ENCODE measurements at places on chromosomes 1 and 21.

DNA sequence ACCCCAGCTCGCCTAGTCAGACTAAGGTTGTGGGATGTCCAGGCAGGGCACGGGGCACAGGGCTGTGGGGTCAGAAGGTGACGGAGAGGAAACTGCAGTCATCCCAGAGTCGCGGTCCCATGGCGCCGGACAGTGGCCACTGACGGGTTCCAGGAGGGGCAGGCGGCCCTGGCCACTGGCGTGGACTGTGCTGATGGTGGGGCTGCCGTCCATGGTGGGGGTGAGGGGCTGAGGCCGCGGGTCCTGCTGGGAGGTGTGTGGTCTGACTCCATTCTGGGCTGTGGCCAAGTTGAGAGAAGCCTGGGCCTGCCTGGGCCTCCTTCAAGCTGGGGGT lies 32.0 kb downstream of the PCNT start:
- DNase-seq: no peak

- DNase-seq: no peak
These were observed 101.8 kb upstream of the ARTN start for GRCh38 chr1:43831851-43832250.

GRCh38 chr1:212286556-212287131 lies 1.4 kb downstream of the PPP2R5A start:
- DNase-seq: no peak

- peak; percentile 82 for DNase-seq
These were observed 18.0 kb downstream of the BMP8A start for GRCh38 chr1:39509360-39510009.

DNA sequence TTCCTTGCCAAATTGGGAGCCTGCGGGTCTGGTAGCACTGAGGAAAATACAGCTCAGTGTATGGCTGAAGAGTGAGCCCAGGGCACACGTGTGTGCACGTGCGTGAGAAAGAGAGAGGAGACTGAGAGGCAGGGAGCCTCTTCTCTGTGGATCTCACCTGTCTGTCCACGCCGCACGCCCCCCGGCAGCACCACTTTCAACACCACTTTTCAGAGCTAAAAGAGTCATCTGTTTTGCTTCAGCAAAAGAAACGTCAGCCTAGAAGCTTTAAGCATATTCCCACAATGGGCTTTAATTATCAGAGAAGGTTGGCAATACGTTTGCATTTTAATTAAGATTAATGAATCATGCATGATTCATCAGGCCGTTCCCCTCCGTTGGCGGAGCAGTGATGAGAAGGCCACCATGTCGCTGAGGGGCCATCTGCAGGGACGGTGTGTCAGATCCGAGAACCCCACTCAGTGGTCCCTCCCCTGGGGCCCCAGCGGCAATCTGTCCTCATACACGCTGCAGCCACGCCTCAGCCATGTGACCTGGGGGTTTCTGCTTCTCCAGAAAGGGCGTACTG lies 56.8 kb downstream of the SIK1 start:
- DNase-seq: no peak

DNA sequence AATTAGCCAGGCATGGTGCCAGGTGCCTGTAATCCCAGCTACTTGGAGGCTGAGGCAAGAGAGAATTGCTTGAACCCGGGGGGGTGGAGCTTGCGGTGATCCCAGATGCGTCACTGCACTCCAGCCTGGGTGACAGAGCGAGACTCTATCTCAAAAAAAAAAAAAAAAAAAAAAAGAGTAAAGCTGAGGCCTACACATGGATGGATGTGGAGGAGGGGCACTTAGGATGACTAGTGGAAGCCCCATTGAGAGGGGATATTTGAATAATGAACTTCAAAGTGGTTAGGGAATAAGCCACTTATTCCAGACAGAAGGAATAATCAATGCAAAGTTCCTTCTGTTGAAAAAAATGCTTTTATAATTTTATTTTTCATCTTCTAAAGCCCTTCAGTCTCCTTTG lies 51.4 kb downstream of the PTBP2 start:
- DNase-seq: no peak

DNA sequence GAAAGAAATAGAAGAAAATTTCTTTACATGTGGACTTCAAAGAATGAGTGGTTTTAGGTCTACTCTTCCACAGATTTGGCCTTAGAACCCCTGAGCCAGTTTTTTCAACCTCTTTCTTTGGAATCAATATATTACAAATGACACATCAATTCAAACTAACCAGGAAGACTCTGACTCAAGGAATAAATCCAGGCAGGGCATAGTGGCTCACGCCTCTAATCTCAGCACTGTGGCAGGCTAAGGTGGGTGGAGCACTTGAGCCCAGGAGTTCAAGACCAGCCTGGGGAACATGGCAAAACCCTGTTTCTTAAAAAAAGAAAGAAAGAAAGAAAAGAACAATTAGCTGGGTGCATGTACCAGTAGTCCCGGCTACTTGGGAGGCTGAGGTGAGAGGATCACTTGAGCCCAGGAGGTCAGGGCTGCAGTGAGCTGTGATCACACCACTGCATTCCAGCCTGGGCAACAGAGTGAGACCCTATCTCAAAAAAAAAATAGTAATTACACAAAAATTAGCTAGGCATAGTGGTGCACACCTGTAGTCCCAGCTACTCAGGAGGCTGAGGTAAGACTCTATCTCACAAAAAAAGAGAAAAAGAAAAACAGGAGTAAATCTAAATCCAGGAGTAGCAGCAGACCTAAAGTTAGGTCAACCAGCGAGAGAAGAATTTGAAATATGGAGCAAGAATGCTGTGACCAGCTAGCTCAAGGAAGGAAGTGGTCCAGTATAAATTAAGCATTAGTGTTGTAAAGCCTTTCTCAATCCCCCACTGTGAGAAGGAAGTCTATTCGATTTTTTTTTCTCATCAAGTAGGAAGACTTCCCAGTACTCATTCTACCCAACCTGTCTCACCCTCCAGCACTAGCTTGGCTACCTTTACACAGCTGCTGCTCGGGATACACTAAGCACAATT lies 1.9 kb downstream of the SORT1 start:
- no peak for DNase-seq

DNA sequence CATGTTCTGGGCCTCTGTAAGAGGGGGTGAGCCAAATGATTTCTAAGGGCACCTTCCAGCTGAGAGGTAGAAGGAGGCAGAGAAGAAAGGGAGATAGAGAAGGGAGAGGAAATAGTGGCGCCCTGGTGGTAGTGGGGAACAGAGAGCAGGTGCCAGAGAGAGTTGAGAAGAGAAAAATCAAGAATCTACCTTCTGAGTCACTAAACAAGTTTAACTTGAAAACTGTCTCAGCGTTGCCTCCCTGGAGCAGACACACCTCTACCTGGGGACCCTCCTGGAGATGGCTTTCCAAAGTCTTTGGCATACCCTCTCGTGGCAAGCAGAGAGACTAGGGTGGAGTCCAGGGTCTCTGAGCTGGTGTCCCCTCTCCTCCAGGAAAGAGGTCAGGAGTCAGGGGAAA lies 1.1 kb upstream of the SLC45A3 start:
- no peak for DNase-seq

DNA sequence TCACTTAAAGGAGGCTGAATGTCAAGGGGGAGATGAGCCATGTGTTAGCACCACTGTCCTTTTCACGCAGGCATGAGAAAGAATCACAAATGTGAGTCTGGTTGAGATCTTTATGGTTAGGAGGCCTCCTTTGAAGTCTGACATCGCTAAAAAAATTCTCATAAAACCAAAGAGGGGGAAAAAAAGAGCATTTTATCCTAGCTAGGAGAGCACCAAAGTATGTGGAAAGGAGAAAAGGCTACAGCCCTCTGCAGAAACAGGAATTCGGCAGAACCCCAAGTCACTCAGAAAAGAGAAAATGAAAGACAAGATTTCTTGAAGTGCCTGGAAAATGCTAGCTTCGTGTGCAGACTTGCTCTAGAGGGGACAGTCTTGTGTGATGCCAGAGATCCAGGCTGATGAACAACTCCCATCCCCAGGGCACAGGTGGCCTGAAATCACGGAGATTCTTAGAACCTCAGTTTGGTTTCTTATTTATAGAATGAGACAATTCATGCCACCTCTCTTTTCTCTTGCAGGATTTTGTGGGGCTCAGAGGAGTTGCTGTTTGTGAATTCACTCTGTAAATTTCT lies 61.5 kb downstream of the RUNX1 start:
- no peak for DNase-seq

DNA sequence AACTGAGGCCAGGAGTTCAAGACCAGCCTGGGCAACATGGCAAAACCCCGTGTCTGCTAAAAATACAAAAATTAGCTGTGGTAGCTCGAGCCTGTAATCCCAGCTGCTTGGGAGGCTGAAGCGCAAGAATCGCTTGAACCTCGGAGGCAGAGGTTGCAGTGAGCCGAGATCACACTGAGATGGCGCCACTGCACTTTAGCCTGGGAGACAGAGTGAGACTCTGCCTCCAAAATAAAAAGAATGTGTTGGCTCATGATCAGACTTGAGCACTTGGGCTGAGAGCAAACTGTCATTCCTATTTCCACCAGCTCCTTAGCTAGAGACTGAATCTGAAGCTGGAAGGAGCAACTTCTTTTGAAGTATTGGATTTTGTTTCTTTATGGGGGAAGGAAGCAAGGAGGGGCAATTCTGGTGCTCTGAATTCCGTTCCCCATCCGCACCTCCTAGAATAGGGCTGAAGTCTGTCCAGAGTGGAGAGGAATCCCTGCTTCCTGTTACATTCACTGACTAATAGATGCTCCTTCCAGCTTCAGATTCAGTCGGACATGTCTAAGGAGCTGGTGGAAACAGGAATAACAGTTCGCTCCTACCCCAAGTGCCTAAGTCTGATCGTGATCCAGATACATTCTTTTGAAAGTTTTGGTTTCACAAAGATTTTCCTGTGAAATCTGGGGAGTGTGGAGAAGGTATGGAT lies 3.8 kb downstream of the ZNF672 start:
- DNase-seq: no peak

GRCh38 chr1:43971336-43971980 lies 1.6 kb downstream of the DPH2 start:
- no peak for DNase-seq

- DNase-seq: no peak
These were observed 7.8 kb upstream of the P3R3URF start for GRCh38 chr1:46183926-46184557.

GRCh38 chr1:98949621-98950020 lies 55.0 kb downstream of the PLPPR5 start:
- DNase-seq: no peak

DNA sequence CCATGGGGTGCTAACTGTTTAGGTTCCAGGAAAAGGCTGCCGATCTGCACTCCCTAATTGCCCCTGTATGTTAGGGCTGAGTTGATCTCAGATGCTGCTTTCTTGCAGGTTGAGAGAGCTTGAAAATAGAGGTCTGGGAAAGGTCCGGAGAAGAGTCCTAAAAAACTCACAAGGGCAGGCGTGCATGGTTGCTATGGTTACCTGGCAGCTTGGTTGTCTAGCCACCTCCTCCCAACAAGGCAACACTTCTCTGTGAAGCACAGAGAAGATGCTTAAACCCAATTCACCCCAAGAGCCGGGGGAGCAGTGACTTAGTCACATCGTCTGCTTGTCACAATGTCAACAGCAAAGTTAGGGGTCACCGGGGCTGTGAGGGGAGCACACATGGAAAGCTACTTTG lies 31.0 kb upstream of the LRRC52 start:
- DNase-seq: no peak

DNA sequence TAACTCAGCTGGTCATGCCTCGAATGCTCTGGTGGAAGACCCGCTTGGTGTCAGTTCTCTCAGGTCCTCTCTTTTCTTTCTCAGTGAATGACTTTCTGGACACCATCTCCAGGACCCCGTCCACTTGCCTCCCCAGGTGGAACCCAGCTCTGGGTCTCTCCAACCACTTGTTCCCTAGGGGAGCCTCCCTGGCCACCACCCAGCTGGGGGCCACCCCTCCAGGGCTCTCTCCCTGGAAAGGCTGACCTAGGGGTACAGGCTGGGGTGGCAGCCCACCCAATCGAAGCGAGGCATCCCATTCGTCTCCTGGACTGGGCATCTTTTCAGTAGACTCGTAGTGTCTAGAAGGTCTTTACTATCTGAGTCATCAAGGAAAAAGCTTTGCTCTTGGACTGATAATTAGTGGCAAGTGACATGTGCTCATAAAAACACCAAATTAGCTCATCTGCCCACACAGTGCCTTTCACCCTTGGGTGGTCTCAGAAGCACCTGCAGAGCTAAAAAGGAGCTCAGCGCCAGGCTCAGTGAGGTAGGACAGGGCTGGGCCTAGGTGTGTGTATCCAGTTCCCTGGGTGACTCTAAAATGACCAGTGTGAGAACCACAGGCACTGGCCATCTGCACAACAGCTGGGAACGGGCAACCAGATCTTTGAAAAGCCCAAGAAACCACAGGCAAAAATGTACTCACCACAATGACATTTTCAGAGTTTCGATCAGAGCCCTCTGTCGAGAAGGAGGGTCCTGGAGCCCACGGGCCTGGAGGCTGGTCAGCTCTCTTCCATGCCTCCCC lies 2.4 kb upstream of the PDXK start:
- DNase-seq: peak; percentile 81

- no peak for DNase-seq
These were observed 14.4 kb upstream of the TP53BP2 start for GRCh38 chr1:223860051-223860622.

- DNase-seq: no peak
These were observed 245.2 kb downstream of the TRABD2B start for GRCh38 chr1:47751996-47752451.

- DNase-seq: no peak
These were observed 6.4 kb upstream of the ERI3 start for GRCh38 chr1:44361478-44361877.

DNA sequence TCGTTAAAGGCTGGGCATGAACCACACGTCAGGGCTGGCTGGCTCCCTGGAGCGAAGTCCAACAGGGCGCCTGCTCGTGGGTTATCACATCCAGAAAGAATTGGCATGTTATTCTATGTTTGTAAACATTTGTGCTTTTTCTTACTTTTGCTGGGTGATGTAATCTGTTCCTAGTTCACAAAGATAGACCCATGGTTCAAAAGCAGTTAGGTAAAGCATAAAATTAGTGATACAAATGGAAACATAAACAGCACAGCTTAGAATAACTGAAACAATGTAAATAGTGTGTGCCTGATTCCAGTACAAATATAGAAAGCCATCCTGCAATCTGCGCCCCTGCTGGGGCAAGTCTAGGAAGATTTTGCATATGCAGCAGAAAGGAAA lies 184.0 kb upstream of the C1orf174 start:
- no peak for DNase-seq

GRCh38 chr1:210764536-210764935 lies 369.4 kb downstream of the KCNH1 start:
- DNase-seq: no peak

- DNase-seq: no peak
These were observed 98.4 kb upstream of the TNR start for GRCh38 chr1:175841738-175842187.

- no peak for DNase-seq
These were observed 27.5 kb downstream of the COA6 start for GRCh38 chr1:234400773-234401172.

Measured in GM06990 (cell line).